ENCODE measurements at places on chromosomes 5 and 9.
A peak's percentile ranks its signal among the peaks of the same experiment; 100 is the strongest.

DNA sequence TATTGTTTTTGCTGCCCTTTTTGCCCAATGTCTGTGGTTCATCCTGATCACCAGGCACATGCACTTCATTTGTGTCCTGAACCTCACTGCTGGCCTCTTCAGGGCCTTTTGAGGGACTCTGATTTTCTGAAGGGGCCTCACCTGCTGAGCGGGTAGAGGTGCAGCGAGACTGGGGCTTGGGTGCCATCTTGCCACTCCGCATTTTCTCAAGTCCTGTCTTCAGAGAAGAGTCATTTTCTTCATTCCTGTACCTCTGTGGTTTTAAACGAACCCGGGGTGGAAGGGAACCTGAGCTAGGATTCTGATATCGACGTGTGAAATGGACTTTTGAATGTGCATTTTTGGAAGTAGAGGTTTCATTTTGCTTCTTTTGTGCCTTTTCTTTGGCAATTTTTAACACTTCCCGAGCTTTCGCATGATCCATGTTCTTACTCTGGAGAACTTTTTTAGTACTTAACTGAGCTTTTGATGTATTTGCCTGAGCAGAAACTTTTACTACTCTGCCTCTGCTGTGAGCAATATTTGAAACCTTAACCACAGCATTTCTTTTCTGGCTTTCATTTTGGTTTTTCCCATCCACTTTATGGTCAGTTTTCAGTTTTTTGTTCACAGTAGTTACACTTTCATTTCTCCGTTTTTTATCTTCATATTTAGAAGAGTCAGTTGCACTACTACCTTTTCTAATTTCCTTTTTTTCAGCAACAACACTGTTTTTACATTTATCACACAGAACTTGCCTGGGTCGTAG, 26.1 kb downstream of the PWWP2A start:
- no peak for DNase-seq

- peak; percentile 40 for DNase-seq
Measured at GRCh38 chr9:23123048-23123632, 676.5 kb downstream of the DMRTA1 start.

DNA sequence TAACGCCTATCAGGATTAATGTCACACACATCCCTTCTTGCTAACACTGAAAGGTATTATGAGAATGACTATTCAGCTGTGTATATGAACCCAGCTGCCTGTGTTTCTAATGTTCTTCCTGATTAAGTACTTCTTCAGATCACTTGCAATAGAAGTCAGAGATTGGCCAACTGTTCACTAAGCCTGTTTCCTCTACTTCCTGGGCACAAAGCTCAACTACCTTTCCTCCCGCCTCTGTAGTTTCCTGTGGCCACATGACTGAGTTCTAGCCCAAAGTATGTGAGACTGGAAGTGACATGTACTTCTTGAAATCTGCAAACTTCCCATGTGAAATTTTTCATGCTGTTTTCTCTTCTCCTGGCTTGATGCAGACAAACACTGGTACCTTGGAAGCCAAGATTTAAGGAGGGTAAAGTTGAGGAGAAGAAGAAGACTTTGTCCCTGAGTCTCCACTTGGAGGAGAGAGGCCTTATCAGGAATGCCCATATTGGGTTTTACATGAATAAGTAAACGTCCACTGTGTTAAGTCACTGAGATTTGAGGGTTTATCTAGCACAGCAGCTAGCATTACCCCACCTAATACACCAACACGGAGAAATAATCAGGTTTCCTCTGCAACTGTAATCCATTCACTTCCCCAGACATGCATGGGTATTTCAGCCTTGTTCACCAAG, 58.6 kb downstream of the SLIT3 start:
- DNase-seq = no peak

DNA sequence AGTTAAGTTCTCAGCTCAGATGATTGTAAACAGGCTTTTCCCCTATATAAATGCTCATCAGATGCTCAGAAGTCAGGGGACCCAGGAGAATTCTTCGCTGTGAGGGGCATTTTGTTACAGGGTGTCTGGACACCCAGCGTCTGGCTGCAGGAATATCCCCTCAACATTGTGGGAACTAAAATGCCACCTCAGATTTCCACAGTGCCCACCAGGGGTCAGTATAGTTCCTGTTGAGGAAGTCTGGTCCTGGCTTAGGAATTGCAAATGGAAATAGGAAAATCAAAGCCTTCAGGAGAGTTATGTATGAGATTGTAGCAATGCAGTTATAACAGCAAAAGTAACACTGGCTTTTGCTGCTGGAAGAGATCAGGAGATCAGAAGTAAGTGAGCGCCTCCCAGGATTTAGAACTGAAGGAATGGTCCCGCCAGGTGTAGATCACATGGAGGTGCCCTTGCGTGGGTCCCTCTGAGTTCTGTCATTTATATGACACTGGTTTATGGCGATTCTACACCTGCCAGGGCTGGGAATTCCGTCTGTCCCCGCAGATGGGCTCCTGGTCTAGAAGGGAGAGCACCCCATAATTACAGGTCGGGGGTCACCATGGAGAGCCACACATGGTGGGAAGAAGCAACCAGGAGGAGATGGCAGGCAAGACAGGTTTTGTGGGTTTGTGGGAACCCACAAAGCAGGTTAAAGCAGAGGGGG, 47.1 kb upstream of the CTSL start:
- DNase-seq = peak; percentile 62

GRCh38 chr9:77980622-77981021, 51.0 kb downstream of the GNAQ start:
- DNase-seq = no peak

DNA sequence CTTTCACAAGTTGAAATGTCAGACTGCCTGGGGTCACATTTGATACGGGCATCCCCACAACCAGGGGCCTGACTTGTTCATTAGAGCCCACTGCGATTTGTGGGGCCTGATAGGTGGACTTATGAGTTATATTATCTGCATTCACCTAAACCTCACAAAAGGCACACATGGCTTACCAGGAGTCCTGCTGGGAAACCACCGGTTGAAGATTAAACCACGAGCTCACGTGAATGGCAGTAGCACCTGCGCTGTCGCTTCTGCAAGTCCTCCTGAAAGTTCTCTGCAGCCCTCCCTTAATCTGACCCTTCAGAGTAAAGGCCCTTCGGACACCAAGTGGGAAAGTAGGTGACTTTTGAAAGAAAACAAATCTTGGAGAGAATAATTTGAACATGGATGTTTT, 68.9 kb downstream of the PPIC start:
- no peak for DNase-seq

DNA sequence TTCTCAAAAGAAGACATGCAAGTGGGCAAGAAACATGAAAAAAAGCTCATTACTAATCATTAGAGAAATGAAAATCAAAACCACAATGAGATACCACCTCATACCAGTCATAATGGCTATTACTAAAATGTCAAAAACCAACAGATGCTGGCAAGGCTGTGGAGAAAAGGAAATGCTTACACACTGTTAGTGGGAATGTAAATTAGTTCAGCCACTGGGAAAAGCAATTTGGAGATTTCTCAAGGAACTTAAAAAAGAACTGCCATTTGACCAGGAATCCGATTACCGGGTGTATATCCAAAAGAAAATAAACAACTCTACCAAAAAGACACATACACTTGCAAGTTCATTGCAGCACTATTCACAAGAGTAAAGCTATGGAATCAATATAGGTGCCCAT, 595.4 kb upstream of the RIOK2 start:
- DNase-seq = no peak

DNA sequence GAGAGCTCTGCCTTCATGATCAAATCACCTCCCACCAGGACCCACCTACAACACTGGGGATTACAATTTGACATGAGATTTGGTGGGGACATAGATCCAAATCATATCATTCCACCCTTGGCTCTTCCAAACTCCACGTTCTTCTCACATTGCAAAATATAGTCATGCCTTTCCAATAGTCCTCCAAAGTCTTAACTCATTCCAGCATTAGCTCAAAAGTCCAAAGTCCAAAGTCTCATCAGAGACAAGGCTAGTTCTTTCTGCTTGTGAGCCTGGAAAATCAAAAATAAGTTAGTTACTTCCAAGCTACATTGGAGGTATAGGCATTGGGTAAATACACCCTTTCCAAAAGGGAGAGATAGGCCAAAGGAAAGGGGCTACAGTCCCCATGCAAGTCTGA, 186.9 kb upstream of the PAPPA start:
- DNase-seq = no peak

DNA sequence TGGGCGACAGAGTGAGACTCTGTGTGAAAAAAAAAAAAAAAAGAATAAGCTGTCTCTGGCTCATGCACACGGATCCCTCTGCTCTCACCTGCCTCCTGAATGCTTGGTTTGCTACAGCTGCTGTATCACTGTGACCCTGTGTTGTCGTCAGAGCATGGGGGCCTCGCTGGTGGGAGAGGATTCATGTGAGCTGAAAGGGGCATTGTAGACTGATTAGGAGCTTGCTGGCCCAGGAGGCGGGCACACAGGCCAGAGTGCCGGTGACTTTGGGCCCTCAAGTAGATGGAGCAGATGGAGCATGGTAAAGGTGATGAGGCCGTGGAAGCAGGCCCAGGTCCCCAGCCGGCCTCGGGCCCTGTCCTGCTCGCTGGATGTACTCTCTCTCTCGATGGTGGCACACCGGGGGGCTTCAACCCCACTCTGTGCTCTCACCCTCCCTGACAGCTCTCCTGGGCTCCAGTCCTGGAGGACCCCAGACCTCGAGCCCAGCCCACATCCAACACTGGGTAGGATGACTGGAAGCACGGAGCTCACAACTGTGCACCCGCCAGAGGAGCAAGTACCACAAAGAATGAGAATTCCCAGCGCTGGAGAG, 7.1 kb downstream of the FLT4 start:
- no peak for DNase-seq

DNA sequence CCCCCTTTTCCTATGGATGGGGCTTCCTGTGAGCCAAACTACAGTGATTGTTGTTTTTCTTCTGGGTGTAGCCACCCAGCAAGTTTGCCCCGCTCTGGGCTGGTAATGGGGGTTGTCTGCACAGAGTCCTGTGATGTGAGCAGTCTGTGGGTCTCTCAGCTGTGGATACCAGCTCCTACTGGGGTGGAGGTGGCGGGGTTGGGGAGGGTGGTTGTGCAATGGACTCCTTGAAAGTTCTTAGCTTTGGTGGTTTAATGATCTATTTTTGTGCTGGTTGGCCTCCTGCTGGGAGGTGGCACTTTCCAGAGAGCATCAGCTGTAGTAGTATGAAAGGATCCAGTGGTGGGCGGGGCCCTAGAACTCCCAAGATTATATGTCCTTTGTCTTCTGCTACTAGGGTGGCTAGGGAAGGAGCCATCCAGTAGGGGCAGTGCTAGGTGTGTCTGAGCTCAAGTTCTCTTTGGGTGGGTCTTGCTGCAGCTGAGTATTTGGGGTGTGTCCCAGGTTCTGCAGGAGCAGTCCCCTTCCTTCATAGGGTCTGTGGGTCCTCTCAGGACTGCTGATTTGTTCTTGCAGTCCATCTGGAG, 275.6 kb upstream of the PAPPA start:
- DNase-seq = no peak

DNA sequence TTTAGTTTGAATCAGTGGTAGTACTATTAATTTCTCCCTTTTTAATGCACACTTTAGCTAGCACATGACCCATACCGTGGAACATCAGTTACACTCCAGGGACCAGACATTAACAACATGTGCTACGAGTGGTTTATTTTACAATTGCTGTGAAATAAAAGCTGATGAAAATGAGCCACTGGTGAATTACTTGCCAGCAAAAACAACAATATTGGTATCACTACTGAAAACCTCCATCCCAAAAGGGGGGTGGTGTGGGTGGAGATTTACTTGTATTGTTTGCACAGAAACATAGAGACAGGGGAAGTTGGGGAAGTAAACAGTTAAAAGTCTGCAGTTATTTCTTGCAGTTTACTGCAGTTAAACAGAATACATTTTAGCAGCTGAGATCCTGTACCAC, 369.6 kb upstream of the GRAMD2B start:
- DNase-seq = no peak

DNA sequence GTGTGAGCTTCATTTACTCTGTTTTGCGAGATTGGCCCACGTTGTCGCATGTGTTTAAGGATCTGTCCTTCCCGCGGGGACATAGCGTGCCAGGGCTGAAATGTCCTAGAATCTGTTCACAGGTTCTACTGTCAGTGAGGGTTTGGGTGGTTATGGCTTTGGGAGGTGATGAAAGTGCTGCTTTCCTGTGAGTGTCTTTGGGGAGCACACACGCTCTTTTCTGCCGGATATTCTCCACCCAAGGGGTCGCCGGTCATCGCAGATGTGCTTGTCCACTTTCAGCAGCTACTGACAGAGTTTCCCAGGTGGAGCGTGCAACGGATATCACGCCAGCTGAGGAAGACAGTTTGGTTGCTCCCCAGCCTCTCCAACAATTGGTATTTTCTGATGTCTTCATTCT, 32.1 kb downstream of the PROP1 start:
- DNase-seq = no peak

DNA sequence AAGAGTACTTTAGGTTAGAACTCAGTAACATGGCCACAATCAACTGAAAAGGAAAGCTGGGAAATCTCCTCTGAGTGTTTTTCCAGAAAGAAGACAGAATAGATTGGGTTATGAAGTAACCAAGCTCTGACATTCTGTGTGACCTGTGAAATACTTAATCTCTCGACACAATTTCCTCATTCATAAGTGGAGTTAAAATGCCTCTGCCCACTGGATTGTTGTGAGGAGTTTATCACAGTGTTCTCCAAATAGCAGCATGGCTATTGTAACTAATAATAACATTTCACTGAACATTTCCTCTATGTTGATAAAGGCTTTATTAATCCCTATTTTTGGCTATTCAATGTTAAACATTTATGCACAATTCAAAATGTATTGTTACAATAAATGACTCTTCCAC, 311.0 kb downstream of the GABRB2 start:
- DNase-seq = no peak

- DNase-seq = no peak
Measured at GRCh38 chr5:65141493-65141892, 340.2 kb downstream of the ADAMTS6 start.

- no peak for DNase-seq
Measured at GRCh38 chr5:3590161-3590966, 5.3 kb upstream of the IRX1 start.

- no peak for DNase-seq
Measured at GRCh38 chr5:51095486-51095885, 287.8 kb upstream of the ISL1 start.

GRCh38 chr5:142959683-142960657, 189.8 kb downstream of the ARHGAP26 start:
- no peak for DNase-seq

DNA sequence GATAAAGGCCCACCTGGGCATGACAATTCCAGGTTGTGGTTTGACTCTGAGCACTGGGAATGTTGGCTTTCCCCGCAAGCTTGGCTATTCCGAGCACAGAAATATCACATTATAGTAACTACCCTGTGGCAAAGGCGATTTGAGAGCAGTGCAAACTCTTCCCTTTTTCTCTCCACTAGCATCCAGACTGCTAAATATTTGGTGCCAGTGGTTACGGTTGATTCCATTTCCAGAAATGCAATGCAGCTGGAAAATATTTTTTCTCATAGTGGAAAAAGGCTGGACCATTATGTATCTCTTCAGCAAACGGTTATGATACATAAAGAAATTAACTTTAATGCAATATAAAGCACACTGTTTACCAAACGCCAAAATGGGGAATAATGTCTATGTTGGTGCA, 158.0 kb downstream of the ENC1 start:
- DNase-seq = no peak

- no peak for DNase-seq
Measured at GRCh38 chr5:140258016-140258415, 44.9 kb downstream of the PFDN1 start.

- no peak for DNase-seq
Measured at GRCh38 chr9:9283159-9283986, 1329.4 kb downstream of the PTPRD start.
